ENCODE measurements at places on chromosomes 5 and 9.

DNA sequence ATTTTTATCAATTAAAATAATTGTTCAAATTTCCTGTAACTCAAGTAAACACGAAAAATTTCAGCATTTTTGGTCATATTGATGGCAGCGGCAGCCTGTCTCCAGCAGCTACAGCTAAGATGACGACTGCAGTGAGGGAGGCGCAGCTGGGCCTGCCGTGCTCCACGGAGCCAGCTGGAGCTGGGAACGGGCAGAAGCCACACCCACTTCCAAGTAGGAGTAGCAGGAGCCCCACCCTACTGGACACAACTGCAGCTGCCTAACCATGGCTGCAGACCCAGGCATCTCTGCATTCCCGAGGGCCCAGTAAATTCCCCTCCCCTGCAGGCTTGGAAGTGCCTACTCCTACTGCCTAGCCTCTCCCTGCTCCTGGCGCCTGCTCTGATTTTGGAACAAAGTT lies 2031.7 kb downstream of the EFNA5 start:
- DNase-seq: no peak

- no peak for DNase-seq
These were observed 13.9 kb downstream of the PRRC2B start for GRCh38 chr9:131407717-131408195.

DNA sequence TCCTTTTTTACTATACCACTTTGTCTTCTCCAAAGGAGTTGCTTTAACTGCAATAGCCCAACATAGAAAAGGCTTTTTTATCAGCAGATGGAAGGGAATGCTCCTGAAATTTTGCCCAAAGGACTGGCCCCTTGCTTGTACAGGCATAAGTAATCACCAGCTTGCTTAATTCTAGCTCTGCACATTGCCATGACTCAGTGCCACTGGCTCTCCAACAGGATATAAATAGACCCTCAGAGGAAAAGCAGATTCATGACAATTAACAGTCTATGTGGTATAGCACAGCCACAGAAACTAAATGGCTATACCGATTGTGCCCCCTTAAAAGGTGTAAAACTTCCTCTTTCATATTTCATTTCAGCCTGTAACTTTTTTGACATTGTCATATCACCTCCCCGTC lies 227.0 kb downstream of the ZNF608 start:
- peak; percentile 49 for DNase-seq

DNA sequence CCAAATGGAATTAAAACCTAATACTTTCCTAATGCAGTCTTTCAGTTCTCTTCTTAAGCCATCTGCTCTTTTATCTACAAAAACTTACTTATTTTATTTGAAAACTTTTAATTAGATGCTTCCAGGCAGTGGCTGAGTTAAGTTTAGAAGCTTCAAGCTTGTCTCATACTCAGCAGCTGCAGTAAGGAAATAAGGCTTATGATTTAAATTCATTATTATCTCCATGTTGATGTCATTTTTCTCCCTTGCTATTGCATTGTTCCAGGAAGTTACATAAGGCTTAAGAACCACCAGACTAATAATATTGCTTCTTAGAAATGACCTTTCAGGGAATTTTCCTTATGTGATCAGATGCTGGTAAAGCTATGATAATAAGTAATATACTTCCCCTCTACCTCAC lies 119.6 kb downstream of the PPP2R2B start:
- no peak for DNase-seq

DNA sequence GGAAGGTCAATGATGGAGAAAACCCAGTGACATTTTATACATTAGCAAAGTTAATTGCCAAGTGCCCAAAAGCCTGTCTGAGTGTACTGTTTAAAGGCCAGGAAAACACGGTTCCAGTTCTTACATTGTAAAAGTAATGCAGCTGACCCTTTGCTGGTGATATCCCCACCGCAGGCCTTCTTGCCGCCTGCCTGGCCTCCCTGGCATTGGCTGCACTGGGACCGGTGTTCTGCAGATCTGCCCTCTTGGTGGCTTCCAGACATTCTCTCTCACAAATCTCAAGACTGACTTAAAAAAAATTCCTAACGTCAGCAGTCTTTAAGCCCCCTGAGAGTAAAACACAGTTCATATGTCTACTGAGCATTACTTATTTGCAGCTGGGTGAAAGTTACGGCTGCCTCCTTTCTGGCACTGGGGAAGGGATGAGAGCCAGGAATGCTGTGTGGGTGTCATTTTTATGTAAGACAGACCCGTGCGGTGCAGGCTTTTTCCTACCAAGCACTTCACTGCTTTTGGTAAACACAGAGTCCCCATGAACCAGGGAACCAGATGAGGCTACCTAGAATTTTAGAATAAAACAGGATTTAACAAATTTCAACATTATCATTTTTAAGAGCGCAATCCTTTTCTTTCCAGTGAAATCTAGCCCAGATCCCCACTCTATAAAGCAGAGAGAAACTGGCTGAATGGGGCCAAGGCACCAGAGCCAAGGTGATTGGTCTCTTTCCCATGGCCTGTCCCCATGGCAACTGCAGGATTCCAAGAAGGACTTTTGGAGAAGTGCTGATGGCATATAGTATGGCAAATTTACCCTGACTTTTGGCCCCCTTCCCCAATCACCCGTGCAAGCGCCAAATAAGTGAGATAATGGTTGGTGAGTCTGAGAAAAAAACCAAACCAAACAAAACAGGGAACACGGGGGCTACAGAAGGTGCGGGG lies 80.8 kb downstream of the LMNB1 start:
- DNase-seq: peak; percentile 72

- DNase-seq: peak; percentile 35
These were observed 117.0 kb downstream of the TRPM6 start for GRCh38 chr9:74770508-74771261.

- no peak for DNase-seq
These were observed 72.5 kb upstream of the DAPK1 start for GRCh38 chr9:87425202-87425601.

GRCh38 chr5:28355831-28356230 lies 1317.4 kb upstream of the CDH9 start:
- DNase-seq: no peak

GRCh38 chr5:9037048-9037447 lies 508.8 kb downstream of the SEMA5A start:
- no peak for DNase-seq

DNA sequence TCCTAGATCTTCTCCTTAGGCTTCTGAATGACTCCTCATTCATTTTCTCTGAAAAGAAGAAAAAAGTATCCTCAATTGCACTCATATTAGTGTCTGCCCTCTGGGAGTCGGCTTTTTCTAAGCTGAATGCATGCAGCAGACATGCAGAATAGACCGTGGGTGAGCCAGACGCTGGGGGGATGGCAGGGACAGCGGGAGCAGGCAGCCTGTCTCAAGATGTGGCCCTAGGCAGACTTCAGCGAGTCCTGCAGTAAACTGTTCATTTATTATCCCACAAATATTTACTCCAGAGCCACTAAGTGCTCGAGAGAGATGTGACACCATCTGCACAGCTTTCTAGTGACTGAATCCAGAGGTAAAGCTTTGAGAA lies 164.9 kb upstream of the RAI14 start:
- DNase-seq: no peak

DNA sequence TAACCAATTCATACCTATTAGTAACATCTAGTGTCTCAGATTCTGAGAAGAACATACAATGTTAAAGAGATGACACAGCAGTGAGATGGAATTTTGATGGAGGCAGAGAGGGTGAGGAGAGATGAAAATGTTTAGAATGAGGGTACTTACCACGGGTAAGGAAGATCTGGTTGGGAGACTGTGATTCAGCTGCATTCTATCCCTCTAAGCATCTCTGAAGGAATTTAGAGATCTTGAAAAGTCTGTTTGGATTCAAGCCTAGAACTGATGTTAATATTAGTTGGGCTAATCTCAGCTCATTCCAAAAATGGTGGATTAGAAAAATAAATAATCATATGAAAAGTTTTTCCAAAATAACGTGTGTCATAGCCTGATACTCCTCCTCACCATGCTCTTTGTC lies 191.5 kb upstream of the CLINT1 start:
- DNase-seq: no peak

- no peak for DNase-seq
These were observed 819.6 kb upstream of the EDIL3 start for GRCh38 chr5:85204289-85204688.

DNA sequence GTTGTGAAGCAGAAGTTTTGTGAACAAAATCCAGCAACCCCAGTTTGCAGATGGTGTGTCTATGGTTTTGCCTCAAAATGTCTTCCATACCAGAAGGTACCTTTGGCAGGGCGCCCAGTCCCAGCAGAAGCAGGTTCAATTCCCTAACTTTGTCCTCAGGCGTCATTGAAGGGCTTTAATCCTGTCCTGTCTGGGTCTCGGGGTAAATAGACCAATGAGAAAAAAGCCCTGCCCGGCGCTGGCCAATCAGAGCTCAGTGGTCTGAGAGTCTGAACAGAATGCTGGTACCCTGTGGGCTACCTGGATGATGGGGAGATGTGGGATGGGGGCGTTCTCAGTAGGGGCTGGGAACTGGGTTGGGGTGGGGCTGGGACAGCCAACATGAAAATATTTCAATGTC lies 6.2 kb upstream of the ST6GALNAC4 start:
- DNase-seq: no peak

DNA sequence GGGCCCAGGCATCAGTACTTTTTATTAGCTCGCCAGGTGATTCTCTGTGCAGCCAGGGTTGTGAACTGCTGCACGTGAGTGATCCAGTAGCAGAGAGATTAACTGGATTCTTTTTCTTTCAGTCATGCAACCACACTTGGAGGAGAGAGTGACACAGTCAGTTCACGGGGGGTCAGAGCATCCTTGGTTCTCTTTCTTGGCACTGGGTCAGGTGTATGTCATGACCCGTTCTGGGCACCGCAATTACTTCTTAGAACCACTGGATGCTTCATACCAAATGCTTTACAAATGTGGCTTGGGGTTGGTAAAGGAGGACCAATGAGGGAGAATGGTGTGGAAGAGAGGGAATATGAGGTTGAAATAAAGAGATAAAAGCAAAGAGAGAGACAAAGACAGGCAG lies 368.7 kb downstream of the MLLT3 start:
- no peak for DNase-seq

DNA sequence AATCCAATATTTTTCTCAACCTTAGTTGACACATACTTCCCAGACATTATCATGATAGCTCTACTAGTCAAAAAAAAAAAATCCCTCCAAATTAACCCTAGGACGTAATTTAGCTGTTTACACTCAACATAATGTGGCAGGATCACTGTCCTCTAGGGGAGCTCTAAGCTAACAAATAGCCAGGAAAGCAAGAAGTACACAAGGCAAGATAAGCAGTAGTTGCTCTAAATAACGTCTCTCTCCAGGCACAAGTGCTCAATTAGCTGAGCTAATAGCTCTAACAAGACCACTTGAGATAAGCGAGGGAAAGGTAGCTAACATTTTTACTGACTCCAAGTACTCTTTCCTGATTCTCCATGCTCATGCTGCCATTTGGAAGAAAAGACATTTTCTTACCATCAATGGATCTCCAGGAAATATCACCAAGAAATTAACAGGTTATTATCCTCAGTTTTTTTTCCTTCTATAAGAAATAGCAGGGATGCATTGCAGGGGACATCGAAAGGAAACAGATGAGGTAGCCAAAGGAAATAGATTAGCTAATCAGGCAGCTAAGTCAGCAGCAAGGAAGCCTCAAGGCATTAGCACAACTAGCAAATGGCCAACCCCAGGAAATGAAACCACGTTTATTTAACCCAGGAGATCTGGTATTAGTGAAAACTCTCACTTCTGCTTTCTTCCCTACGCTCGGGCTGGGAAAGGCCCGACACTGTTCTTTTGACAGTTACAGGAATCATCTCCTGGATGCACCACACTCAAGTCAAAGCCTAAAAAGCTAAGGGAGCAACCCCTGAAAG lies 614.1 kb downstream of the PTPRD start:
- DNase-seq: peak; percentile 10

DNA sequence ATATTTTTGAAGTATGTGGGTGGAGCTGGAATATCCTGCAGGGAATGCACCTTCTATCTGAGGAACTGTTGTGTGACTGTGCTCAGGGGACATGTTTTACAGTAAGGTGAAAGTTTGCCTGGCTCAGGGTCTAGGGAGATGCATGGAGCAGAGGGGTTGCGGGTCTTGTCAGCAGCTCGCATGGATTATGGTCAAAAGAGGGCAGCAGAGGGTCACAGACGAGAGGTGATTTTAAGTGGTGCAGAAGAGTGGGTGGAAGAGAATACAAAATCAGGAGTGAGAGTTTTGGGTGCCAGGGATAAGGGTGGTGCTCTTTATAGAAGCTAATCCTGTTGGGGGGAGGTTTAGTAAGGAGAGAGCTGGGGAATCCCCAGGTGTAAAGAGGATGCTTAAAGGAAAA lies 53.5 kb upstream of the GRIN3A start:
- peak; percentile 71 for DNase-seq

DNA sequence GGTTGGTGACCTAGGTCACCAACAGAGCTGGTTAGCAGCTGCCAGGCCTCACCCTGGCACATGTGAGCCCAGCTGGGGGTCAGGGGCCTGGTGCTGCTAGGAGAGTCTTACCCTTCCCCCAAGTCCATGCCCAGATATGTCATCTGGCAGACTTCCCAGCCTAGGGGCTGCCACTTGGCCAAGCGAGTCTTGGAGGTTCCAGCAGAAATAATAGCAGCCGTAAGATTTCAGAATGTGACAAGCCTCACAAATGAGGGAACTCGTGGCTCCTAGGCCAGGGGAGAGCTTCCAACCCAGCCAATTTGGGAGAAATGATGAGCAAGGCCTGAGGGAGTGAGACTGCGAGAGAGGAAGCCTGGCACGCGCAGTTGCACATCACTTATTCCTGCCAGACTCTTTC lies 11.1 kb downstream of the URM1 start:
- no peak for DNase-seq

- DNase-seq: peak; percentile 55
These were observed 113.9 kb downstream of the SUSD1 start for GRCh38 chr9:112061152-112061740.

DNA sequence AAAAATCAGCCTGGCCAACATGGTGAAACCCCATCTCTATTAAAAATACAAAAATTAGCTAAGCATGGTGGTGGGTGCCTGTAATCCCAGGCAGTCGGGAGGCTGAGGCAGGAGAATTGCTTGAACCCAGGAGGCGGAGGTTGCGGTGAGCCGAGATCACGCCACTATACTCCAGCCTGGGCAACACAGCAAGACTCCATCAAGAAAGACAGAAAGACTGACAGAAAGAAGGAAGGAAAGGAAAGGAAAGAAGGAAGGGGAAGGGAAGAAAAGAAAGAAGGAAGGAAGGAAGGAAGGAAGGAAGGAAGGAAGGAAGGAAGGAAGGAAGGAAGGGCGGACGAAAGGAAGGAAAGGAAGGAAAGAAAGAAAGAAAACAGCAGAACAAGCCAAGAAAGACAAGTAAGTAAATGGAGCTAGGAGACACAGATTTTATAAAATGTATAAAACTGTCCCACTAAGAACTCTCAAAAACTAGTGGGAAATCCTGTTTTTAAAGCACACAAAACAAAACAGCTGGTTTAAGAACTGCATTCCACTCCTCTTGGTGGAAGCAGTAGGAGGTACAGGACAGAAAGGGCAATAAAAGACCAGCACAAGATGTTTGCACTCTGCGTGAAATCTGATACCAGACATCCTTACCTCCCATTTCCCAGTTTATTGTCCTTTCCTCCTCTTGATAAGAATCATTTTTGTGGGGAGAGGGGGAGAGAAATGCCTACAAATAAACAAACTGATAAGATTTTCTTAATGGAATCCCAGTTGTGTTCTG lies 46.7 kb downstream of the MYO10 start:
- no peak for DNase-seq

GRCh38 chr9:135078361-135078821 lies 9.1 kb upstream of the OLFM1 start:
- peak; percentile 8 for DNase-seq
